Kidney tubule cell (primary cell): ENCODE measurements at places on chromosomes 4 and X.

GRCh38 chrX:153410888-153411254, 401 bp upstream of the ZFP92 start:
- no peak for DNase-seq

GRCh38 chrX:8914681-8915080, 113.5 kb upstream of the FAM9A start:
- no peak for DNase-seq

- DNase-seq = no peak
These were observed 84.3 kb downstream of the PAPSS1 start for GRCh38 chr4:107635735-107636134.

- DNase-seq = no peak
These were observed 21.8 kb upstream of the PPA2 start for GRCh38 chr4:105495667-105496066.

DNA sequence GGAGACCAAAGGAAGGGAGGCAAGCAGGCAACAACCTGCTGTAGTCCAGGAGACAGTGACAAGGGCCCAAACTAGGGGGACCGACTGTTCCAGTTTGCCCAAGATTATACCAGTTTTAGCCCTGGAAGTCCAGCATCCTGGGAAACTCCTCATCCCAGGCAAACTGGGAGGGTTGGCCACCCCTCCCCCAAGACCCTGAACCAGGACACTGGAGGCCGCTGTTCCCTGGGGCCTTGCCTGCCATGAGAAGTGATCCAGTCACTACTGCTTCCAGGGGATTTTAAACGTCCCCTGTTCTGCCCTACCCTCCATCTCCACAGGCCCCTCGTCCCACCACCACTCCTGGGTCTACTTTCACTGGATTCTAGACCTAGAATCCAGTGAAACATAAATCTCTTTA, 4.3 kb upstream of the DGAT2L6 start:
- DNase-seq = no peak

GRCh38 chr4:170672381-170672965, 582.7 kb upstream of the AADAT start:
- DNase-seq = peak; percentile 27

DNA sequence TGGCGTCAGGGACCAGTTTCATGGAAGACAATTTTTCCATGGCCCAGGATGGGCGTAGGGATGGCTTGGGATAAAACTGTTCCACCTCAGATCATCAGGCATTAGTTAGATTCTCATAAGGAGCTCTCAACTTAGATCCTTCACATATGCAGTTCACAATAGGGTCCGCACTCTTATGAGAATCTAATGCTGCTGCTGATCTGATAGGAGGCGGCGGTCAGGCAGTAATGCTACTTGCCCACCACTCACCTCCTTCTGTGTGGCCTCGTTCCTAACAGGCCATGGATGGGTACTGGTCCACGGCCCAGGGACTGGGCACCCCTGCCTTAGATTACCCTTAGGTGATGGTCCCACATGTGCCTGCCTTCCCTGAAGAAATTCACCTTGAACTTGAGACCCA, 28.8 kb upstream of the ENPP6 start:
- no peak for DNase-seq

GRCh38 chrX:123219916-123220315, 35.8 kb downstream of the GRIA3 start:
- DNase-seq = peak; percentile 20

- no peak for DNase-seq
These were observed 32.1 kb upstream of the VEGFD start for GRCh38 chrX:15416133-15416993.

GRCh38 chrX:24443918-24444317, 21.2 kb upstream of the PDK3 start:
- DNase-seq = no peak

- DNase-seq = peak; percentile 9
These were observed 508.5 kb downstream of the MID1IP1 start for GRCh38 chrX:39309721-39310152.

GRCh38 chr4:1601852-1602654, 82.1 kb downstream of the FAM53A start:
- no peak for DNase-seq

DNA sequence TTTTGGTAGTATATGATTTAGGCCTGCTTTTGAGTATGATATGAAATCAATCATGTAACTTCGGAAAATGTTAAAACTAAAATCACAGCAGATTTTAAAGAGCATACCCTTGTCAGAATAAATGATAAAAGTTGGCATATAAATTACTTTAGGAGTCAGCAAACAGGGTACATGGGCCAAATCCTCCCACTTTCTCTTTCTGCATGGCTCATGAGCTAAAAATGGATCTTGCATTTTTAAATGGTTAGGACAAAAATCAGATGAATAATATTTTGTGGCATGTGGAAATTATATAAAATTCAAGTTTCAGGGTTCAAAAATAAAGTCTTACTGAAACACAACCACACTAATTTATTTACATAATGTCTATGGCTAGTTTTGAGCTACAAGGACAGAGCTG, 214.9 kb downstream of the GASK1B start:
- no peak for DNase-seq

DNA sequence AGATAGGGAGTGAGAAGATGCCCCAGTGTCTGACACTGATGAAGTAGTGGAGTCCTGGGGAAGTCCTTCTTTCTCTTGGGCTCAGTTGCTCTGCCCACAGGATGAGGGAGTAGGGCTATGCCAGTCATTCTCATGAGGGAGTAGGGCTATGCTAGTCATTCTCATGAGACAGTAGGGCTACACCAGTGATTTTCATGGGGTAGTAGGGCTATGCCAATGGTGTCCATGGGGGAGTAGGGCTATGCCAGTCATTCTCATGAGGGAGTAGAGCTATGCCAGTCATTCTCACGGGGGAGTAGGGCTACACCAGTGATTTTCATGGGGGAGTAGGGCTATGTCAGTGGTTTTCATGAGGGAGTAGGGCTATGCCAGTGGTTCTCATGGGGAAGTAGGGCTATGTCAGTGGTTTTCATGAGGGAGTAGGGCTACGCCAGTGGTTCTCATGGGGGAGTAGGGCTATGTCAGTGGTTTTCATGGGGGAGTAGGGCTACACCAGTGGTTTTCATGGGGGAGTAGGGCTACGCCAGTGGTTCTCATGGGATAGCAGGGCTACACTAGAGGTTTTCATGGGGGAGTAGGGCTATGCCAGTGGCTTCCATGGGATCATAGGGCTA, 43.3 kb upstream of the SOD3 start:
- DNase-seq = no peak

- no peak for DNase-seq
These were observed 252.5 kb downstream of the GPM6A start for GRCh38 chr4:175559526-175559925.

GRCh38 chr4:12933760-12934221, 550.3 kb downstream of the RAB28 start:
- no peak for DNase-seq
